ENCODE measurements at places on chromosomes 3 and 15. TPM values are rescaled to one million over a fixed set of nuclear protein-coding genes. Genes with fewer than 3 reads are reported as not detected.

NOX5 gene
- 0.73 TPM for polyA plus RNA-seq

AGTR1 gene
- polyA plus RNA-seq = 17.7 TPM

DPH3 gene
- 21.9 TPM for polyA plus RNA-seq

PDIA3 gene
- 632 TPM for polyA plus RNA-seq

COMMD2 gene
- polyA plus RNA-seq = 48.7 TPM

CAMK1 gene
- 17.5 TPM for polyA plus RNA-seq

PCOLCE2 gene
- polyA plus RNA-seq = 4.5 TPM

MYO9A gene
- 35.0 TPM for polyA plus RNA-seq

RETNLB gene
- polyA plus RNA-seq = not detected

- no peak for DNase-seq
Measured at GRCh38 chr3:160065282-160065681, 76.6 kb downstream of the IL12A start.

GRCh38 chr3:46303240-46303639, 50.7 kb upstream of the CCR2 start:
- DNase-seq = no peak

- no peak for DNase-seq
Measured at GRCh38 chr15:54187325-54187724, 209.1 kb downstream of the UNC13C start.

- DNase-seq = no peak
Measured at GRCh38 chr3:140850210-140850955, 91.3 kb upstream of the SLC25A36 start.

- peak; percentile 8 for DNase-seq
Measured at GRCh38 chr3:179072100-179072438, 460 bp upstream of the ZMAT3 start.

DNA sequence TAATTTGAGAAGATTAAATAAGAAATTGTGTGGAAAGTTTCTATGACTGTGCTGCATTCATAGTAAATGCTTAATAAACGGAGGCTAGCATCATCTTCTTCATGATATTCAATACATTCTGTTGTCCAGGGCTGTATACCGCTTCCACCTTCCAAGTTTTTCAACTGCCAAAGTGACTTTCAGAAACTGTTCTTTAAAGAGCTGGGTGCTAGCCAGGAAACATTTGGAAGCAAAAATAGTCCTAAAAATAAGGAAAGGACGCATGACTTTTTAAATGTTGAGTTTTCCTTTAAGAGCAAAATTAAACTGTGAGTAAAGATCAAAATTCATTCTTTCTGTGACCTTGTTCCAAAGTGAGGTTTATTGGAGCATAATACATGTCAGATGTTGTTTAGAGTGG, 9.4 kb upstream of the ERC2 start:
- no peak for DNase-seq

DNA sequence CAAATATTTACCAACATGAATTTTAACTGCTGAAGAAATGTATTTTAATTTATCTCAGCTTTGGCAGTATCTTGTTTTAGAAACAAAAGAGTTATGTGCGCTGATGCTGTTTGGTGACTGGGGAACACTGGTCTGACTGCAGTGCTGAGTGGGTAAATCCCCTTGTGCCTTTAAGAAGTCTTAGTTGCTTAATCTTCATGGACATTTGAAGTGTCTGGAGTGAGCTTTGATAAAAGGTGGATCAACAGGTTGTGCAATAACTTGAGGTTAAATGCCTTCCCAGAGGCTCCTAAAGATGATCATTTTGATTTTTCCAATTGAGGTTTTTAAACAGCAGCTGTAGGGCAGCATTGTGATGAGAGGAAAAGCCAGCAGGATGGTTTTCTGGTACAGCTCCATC, 68.7 kb downstream of the TP63 start:
- DNase-seq = no peak

DNA sequence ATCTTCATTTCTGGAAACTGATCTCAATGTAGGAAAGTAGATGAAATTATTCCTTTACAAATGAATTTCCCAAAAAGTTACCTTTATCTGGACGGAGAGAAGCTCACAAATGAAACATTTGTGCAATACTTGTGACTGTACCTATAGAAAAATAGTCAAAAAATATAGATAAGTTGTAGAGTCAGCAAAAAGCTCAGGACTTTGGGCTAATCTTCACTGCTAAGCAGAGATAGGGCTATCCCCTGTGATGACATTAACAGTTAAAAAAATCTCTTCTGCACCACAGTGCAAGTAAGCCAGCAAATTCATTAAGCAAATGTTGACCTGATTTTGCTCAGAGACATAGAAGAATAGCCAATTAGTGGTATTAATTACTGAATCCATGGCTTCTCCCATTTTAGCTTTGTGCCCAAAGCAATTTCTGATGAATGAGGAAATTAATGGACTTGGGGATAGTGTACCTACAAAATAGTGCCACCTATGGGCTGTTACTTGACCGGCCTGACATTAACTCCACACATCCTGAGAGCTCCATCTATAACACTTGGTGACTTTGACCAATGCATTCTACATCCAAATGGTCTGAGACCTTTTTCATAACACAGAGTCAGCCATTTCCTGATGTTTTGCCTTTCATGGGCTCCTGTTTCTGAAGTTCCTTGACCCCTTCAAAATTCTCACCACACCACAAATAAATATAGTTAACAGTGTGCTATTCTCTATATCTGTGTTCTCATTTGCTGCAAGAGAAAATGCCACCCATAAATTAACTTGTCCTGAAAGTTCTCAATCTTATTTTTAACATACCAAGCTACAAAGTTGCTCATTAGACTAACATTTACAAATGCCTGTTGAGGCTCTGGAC, 105.0 kb downstream of the SSR3 start:
- no peak for DNase-seq

- no peak for DNase-seq
Measured at GRCh38 chr3:117480525-117480924, 770.9 kb downstream of the TUSC7 start.

DNA sequence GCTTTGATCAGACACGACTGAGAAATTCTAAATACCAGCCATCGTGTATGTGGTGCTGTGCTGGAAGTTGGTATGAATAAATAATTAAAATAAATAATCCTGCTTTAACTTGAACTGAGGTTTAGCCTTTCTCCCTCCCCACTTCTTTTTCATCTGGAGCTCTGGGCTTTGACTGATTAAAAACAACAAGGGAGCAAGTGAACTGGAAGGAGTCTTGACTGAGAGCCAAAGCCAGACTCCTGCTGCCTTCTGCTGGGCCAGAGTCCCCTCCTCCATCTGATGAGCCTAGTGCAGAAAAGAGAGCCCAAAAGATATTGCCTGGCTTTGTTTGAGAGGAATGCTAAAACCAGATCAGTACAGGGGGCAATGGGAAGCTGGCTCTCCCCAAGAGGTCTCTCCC, 96.0 kb downstream of the CCNL1 start:
- peak; percentile 50 for DNase-seq

DNA sequence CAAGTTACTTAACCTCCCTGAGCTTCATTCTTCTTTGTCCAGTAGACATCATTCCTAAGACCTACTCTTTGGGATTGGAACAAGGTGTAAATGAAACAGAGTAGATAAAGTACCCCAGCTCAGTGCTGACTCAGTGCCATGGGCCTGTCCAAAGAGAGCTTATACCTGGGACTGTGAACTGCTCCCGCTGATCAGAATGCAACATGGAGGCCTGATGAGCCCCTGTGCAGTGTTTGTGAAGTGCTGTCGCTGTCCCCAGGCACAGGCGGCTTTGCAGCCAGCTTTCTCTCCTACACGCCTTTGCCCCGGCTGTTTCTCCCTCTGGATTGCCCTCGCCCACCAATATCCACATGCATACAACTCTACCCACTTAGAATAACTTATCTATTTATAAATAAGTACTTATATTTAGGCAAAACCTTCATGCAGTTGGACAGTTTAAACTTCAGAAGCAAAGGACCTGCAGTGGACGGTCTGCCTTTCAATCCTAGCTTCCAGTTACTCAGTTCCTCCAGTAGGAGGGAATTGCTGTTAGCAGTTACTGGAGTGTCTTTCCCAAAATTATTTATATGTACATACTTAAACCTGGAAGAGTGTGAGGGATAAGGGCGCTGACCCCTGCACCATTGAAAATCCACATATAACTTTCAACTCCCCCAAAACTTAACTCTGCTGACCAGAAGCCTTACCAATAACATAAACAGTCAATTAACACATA, 80.0 kb downstream of the CORO2B start:
- DNase-seq = no peak

- peak; percentile 57 for DNase-seq
Measured at GRCh38 chr3:124592658-124593441, 137.4 kb upstream of the UMPS start.

- DNase-seq = no peak
Measured at GRCh38 chr3:126253072-126253471, 72.7 kb upstream of the ALDH1L1 start.

- DNase-seq = no peak
Measured at GRCh38 chr3:88408935-88409334, 259.2 kb downstream of the C3orf38 start.

- DNase-seq = no peak
Measured at GRCh38 chr15:66474135-66474534, 23.4 kb downstream of the SNAPC5 start.

- DNase-seq = peak; percentile 35
Measured at GRCh38 chr3:71541313-71541712, 42.2 kb downstream of the FOXP1 start.

GRCh38 chr3:172606021-172606420, 82.8 kb upstream of the TNFSF10 start:
- DNase-seq = no peak

DNA sequence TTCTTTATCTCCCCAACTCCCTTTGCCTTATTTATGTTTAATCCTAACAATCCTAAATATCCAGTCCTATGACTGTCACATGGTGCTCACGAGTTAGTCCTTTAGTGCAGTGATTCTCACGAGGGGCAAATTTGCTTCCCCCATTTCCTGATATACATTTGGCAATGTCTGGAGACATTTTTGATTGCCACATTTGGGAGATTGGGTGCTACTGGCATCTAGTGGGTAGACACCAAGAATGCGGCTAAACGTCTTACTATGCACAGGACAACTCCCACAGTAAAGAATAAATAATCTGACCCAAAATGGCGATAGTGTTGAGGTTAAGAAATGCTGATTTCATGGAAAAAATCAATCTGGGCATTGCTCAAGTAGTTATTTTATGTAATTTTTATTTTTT, 466.5 kb downstream of the ROBO2 start:
- DNase-seq = no peak

- no peak for DNase-seq
Measured at GRCh38 chr3:37963016-37963415, 27.6 kb upstream of the VILL start.

DNA sequence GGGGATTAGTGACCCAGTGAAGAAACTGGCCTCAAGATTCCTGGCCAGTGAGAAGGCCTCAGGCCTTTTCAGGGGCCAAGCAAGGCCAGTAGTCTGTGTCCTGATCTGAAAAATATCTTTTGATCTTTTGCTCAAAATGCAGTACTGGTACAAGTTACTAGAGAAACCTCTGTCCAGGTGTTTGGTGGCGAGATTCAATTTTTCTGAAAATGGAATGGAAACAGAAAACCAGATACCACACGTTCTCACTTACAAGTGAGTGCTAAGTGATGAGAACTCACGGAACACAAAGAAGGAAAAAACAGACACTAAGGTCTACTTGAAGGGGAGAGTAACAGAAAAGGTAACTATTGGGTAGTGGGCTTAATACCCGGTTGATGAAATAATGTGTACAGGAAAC, 463.4 kb downstream of the ZIC1 start:
- DNase-seq = no peak

GRCh38 chr15:87971076-87971475, 285.5 kb downstream of the NTRK3 start:
- DNase-seq = no peak

GRCh38 chr3:159855599-159856346, 132.9 kb upstream of the IL12A start:
- DNase-seq = no peak

- no peak for DNase-seq
Measured at GRCh38 chr3:11917051-11917450, 70.4 kb upstream of the TAMM41 start.
